Stimulated activated CD4-positive, alpha-beta T cell treated with anti-CD3 and anti-CD28 coated beads, Interleukin-12 subunit alpha, Interleukin-12 subunit beta, amount 100 ng/mL, for 4 hours (primary cell): ENCODE measurements at places on chromosomes 5 and 9.

GRCh38 chr5:179268399-179268952, 76.8 kb downstream of the ADAMTS2 start:
- DNase-seq: no peak

DNA sequence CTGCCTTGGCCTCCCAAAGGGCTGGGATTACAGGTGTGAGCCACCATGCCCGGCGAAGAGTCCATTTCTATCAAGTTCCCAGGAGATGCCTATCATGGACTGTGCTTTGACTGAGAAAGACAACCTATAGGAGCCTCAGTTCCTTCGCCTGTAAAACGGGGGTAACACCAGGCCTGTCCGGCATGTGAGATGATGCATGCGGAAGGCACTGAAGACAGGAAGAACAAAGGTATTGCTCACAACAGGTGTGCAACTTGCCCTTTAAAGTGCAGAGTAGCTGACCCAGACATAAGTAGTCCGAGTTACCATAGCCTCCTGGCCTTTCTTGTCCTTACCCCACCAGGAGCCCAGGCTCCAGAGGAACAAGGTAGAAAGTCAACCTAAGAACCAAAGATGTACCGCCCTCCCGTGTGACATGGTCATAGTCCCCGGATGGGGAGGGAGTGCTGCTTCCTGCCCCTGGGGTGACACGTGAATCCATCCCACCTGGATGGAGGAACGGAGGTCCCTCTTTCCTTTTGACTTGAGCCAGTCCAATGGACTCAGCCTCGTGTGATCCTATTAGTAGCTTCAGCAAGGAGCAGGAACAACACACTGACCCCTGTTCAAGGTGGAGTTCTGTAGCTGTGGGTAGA, 60.3 kb downstream of the HSPA4 start:
- DNase-seq: no peak

GRCh38 chr9:94139672-94140417, 55.6 kb downstream of the PTPDC1 start:
- no peak for DNase-seq

DNA sequence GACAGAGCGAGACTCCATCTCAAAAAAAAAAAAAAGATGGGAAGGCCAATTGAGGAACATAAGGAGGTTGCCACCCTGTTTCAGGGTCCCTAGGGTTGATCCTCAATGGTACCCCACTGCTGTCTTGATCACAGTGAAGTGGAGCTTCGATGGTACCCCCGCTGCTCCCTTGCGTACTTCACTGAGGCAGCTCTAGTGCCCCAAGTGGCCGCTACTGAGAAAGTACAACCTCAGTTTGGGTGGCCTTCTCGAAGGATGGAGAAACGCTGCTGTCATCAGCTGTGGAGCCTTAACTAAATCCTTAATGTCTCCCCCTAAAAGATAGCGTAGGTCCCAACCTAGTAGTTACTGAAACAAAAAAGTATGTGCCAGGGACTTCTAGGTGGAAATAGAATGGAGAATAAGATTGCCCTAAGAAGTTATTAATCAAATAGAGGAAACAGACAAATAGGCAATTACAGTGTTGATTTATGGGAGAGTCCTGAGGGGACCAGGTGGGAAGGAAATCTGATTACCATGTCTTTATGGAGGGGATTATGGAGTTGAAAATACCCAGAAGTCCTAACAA, 6.3 kb downstream of the TESK1 start:
- DNase-seq: peak; percentile 50

DNA sequence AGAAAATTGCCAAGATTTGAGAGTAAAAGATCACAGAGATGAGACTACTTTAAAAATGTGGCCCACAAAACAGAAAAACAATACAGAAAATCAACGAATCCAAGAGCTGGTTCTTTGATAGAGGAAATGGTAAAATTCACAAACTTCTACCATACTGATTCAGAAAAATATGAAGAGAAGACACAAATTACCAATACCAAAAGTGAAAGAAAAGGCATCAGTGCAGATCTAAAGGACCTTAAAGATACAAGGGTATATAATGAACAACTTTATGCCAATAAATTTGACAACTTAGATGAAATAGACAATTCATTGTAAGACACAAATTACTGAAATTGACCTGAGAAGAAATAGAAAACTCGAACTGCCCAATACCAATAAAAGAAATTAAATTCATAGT, 24.4 kb upstream of the SLC1A1 start:
- no peak for DNase-seq

DNA sequence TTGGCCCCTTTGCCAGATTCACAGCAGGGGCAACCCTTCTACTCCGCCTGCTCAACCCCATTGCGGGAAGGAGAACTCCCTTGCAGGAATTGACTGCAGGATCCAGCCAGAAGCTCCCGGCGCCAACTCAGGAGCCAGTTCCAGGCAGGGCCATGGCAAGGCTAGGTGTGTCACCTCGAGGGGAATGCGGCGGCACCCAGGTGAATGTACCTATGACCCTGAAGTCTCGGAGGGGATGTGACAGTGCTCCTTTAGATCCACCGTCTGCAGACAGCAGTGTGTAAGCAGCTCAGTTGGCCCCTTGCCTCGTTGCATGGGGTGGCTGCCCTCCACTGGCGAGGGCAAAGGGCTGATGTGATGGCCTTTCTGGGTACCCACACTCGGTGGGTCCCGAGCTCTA, 606.6 kb downstream of the ELAVL2 start:
- no peak for DNase-seq

- peak; percentile 64 for DNase-seq
Measured at GRCh38 chr9:129487658-129488483, 133.0 kb downstream of the C9orf50 start.

GRCh38 chr9:16196206-16196605, 643.4 kb downstream of the CCDC171 start:
- DNase-seq: no peak

DNA sequence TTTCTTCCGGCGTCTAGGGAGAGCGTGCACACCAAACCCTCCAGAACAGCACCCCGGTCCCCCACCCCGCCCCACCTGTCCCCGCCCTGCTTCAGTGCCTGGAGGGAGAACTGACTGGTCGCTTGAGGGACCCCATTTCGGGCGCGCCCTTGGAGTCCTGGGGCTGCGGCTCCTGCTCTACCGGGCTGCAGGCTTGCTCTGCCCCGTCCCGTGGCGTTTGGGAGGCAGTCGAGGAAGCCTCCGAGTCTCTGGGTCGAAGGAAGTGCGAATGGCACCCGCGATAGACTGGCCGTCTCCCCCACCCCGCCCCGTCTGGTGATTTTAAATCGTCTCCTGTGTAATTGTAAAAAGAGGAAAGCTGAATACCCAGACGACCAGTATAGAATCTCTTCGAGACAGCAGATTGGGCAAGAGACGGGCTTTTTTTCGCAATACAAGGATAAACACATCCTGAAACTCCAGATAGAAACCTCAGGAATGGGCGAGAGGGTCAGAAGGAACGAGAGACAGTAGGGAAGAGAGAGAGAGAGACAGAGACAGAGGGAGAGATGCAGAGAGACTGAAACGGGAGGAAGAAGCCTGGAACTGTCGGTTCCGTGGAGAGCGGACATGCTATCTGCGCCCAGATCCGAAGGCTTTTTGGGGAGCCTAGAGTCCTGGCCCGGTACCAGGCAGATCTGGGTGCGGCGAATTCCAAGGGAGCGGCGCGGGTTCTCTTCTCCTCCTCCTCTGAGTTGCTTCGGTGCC, 9.9 kb downstream of the PRDM6 start:
- no peak for DNase-seq

DNA sequence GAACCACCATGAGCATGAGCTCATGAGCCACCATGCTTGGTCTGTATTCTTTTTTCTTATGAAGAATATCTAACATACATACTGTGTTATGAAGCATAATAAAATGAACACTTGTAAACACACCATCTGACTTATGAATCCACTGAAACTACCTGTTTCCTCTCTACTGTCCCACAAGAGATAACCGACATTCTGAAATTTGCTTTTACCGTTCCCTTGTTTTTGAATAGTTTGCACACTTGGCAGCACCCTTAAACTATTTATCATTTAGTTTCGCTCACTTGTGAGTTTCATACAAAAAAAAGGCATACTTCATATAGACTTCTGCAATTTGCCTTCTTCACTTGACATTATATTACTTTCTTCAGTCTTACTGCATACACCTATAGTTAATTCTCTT, 8.9 kb downstream of the LARS1 start:
- DNase-seq: no peak

GRCh38 chr5:60277941-60278340, 384.4 kb upstream of the PDE4D start:
- DNase-seq: no peak

DNA sequence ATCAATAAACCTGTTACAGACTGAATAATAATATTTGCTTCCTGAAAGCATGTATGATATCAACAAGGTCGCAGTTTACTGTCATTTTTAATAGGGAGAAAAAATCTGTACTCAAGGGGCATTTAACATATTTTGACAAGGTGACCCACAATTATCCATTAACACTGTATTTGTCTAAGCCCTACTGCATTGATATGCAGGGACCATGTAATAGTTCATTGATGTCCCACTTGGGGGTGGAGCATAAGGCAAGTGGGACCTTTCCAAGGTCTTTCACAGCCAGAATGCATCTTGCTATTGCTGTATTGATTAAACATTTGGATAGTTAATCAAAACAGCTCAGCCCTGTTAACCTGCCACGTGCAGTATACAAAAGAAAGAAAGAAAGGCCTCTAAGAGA, 502.0 kb downstream of the NR2F1-AS1 start:
- no peak for DNase-seq

DNA sequence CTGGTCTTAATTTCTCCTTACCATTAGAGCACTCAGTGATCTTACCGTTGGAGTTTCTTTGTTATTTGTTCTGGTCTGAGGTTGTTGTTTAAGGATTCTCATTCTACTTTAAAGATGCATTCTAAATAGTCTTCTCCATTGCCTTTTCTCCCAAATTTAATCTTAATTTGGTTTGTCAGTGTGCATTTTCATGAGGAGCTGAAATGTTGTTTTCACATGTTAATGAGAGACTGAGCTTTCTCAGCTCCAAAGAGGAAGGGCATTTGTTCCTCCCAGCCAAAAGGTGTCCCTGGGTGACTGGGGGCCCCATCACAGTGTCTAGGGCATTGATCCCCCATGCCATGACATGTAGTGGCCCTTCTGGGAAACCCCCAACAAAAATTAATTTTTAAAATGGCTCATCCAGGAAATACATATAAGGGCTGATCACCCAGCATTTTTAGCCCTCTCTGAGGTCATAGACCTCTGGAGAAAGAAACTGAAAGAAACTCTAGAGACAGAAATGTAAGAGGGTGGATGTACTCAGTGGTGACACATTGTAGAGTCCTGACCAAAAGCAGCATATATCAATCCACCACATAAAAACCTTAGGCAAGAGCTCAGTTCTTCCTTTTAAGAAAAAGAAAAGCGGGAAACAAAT, 240.4 kb upstream of the RAI14 start:
- DNase-seq: no peak

- no peak for DNase-seq
Measured at GRCh38 chr5:139079991-139080610, 118.1 kb downstream of the SIL1 start.

DNA sequence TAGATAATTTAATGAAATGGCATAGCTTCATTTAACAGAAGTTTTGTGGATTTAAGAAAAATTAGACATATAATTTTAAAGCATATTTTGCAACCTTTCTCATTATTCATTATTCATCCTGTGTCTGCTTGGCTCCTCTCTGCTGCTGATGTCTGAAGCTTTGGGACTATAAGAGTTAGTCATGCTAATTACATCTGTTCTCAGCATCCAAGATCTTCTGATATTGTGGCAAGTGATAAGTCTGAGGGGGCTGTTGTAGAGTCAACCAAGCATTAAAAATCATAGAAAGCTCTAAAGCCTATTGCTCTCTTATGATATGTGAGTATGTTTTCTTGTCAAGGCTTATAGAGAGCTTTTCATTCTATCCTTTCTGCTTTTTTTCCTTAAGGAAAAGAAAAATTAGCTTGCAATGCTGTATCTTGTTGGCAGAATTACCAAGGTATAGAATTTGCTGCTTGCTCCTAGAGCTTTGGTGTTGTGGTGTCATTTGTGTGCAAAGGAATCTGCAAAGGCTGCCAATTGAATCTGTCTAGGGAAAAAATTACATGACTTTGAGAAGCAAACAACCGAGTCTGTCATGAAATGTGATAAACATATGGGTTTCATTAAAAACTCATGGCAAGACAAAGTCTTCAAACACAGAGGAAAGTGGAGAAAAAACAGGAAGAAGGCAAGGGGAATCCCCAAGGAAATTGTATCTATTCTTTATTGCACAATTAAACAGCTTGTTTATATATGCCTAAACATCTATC, 156.1 kb upstream of the DAB2 start:
- no peak for DNase-seq

- no peak for DNase-seq
Measured at GRCh38 chr5:41279040-41279439, 65.7 kb upstream of the C6 start.

- DNase-seq: no peak
Measured at GRCh38 chr9:118829334-118829733, 539.9 kb downstream of the BRINP1 start.
